ENCODE measurements at places on chromosomes 6 and 20.

- no peak for DNase-seq
Observed at GRCh38 chr6:42359021-42359420, 92.7 kb downstream of the TRERF1 start.

DNA sequence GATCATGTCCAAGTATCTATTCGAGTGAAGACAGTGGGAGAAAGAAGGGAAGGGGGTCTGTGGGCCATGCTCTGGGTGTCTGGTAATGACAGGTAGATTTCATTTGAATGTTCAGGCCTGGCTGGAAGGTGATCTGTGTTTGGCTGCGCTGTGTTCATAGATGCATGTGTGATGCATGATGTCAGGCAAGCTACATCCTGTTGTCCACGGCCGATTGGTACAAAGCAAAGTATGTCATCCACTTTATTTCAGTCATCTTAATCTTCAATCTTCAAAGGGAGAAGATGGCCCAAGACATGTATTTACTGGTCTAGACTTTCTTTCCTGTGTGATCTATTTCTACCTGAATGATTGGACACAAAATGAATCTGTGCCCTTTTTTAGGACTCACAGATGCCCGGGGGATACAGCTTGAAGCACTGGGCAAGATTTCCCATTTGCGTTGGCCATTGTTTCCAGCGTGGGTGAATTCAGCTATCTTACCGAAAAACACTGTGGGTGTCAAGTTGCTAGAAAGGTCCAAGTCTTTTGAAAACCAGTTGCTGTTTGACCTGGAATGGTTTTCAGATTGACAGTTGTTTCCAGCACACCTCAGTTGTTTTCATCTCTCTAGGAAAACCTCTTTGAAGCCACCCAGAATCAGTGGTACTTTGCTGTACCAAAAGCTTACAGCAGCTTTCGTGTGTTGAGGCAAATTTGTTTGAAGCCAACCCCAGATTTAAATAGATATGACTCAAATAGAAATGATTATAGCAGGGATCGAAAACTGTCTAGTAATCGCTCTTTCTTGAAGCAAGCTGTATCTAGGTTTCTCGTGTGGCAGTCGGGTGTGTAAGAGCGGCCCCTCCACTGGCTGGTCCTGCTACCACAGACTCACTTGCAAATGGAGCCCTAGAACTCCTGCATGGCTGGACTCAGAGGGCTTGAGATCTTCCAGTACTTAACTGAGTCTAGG, 27.2 kb downstream of the DUSP22 start:
- no peak for DNase-seq

GRCh38 chr6:20686142-20686541, 151.9 kb downstream of the CDKAL1 start:
- no peak for DNase-seq

- no peak for DNase-seq
Observed at GRCh38 chr6:167826896-167827582, at the start of gene AFDN. Gene AFDN (plus strand): TSS chr6:167826911. CDS start chr6:167827133, 222 bp downstream.

DNA sequence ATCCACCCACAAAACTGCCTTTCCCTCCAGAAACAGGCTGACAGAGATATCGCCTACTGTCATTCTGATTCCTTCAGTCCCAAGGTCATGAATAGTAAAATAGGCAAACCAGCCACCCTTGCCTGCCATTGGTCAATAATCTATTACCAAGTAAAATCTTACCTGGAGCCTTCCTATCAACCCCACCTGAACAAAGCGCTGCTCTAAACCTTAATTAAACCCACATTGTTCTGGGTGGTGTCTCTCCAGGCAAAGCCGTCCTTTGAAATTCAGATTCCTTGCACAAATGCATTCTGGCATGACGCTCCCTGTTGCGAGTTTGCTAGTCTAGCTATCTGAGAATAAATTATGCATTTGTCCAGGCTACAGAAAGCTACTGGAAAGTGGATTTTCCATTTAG, 291.6 kb upstream of the ECI2 start:
- DNase-seq: no peak

DNA sequence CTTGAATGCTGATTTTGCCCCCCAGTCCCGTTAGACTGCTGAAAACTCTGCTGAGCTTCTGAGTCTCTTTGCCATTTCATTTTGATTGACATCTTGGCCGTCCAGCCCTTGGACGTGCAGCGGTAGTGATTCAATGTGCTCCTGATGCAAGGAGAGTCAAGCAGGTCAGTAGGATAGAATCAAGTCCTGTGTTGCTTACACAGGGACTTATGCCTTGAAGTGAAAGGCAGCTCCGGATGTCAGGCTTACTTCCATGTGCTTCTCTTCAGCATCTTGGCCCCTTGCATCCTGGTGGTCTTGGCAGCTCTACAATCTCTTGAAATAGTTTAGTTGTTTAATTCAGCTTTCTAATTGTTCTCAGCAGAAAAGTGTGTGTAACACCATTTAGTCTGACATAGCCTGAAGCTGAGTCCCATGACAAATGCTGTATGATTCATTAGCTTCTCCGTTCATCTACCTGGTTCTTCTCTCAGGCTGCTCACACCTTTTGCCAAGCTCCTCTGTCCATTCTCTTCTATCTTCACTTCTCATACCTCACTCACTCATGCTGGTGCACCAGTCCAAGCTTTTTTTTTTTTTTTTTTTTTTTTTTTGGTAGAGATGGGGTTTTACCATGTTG, 76.0 kb downstream of the EZR start:
- DNase-seq: no peak

DNA sequence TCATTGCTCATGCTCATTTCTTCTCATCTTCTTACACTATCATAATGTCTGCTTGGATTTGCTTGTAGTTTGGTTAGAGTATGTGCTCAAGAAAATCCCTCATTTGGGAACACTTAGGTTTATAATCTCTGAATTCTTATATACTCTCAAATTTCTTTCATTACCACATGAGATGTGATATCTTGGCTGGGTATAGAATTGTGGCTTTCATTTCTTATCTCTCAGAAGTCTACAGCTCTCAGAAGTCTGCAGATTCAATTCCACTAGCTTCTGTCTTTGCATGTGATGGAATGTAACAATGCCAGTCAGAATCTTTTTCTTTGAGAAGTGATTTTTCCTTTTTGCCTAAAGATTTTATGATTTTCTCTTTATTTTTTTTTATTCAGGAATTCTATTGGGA, 50.9 kb downstream of the STMND1 start:
- DNase-seq: no peak

Data from effector memory CD8-positive, alpha-beta T cell (primary cell).